ENCODE measurements at places on chromosomes 5 and 9.

GRCh38 chr5:36529142-36529541 lies 77.3 kb upstream of the SLC1A3 start:
- no peak for DNase-seq

GRCh38 chr5:53913941-53914340 lies 353.5 kb downstream of the NDUFS4 start:
- DNase-seq, result no peak

- DNase-seq, result no peak
Measured at GRCh38 chr9:114968671-114969070, 38.3 kb upstream of the TNFSF8 start.

DNA sequence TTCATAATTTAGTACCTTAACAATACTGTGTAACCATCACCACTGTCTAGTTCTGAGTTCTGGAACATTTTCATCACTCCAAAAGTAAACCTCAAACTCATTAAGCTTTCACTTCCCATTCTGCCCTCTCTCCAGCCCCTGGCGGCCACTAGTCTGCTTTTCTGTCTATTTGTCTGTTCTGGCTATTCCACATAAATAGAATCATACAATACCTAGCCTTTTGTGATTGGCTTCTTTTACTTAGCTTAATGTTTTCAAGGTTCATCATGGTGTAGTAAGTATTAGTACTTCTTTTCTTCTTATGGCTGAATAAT lies 138.7 kb downstream of the RAPGEF6 start:
- DNase-seq, result no peak

DNA sequence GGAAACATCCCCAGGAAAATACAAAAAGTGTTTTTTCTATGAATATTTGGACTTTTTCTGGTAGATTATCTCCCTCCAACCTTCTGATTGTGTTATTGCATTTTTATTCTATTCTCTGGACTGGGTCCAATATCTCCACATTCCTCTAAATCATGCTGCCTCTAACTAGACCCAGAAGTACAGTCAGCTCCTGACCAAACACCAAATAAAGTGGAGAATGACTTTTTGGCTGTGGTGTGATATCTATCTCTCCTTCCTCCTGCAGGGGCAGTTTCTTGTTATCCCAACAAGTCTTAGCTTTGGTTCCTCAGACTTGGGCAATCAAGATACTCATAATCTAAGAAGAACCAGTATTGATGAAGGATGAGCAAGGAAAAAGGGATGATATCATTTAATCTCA lies 3.2 kb upstream of the RAI14 start:
- no peak for DNase-seq

DNA sequence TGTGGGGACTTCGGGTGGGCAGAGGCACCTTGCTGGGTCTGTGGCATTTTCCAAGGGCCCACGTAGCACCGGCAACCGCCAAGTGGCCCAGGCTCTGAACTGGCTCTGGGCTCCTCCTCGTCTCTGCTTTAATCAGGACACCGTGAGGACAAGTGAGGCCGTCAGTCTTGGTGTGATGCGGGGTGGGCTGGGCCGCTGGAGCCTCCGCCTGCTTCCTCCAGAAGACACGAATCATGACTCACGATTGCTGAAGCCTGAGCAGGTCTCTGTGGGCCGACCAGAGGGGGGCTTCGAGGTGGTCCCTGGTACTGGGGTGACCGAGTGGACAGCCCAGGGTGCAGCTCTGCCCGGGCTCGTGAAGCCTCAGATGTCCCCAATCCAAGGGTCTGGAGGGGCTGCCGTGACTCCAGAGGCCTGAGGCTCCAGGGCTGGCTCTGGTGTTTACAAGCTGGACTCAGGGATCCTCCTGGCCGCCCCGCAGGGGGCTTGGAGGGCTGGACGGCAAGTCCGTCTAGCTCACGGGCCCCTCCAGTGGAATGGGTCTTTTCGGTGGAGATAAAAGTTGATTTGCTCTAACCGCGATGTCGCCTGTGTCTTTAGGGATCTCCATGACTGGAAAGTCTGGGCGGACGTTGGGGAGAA lies 5.8 kb downstream of the DPP7 start:
- no peak for DNase-seq

DNA sequence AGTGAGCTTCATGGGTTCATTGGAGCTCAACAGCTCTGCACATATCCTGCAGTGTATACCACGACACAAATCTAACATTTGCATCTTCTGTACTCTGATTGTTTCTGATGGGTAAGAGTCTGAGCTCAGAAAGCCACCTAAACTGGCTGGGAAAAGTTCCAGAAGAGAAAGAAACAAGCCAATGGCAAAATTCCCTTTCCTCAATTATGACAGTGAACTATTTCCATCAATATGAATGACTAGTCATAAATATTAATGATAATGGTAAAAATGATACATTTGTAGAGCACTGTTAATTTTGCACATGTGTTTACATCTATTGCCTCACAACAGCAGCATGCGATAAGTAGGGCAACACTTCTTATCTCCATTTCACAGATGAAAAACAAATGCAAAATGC lies 1101.6 kb upstream of the DMAC1 start:
- no peak for DNase-seq

DNA sequence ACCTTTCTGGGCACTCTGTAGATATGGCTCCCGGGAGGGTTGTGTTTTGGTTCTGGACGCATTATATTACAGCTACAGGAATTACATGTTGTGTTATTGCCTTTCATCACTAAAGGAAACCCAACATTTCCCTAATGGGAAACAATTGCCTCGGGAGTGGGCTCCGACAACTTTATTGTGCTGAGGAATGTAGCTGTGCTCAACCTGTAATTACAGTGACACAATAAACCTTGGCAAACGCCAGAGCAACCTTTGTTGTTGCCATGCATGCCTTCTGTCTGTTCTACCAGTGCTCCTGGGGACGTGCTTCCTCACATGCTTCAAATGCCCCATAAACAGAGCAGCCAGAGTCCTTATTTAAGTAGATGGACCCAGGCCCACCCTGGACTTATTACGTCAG lies 182.4 kb downstream of the DIRAS2 start:
- DNase-seq, result no peak

- no peak for DNase-seq
Measured at GRCh38 chr5:67214707-67215447, 18.3 kb upstream of the CD180 start.

DNA sequence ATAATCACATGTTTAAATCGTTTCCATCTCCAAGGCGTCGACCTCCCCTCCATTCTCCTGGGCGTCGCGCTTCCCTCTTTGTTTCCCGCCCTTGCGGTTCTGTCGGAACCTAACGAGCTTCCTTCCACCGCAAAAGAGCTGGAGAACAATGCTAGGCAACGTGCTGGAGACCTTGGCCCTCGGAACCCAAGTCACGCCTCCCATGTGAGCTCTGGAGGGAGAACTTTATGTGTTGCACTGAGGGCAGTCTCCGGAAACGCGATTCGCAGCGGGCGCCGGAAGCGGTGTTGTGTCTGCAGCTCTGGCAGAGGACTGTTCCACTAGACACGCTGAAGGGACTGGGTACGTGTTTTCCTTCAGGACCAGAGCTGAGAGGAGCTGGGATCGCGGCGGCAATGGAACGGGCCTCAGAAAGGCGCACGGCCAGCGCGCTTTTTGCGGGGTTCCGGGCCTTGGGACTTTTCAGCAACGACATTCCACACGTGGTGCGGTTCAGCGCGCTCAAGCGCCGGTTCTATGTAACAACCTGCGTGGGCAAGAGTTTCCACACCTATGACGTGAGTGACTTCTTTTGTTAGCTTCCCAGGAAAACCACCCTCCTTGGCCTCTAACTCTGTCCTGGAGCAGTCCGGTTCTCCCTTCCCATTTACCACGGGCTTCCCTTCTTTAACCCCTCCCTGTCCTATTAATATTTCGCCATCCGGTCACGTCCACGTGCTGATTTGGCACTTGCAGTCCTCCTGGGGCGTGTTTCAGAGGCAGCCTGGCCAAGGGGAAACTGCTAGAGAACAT lies at the start of gene WDR36:
Gene WDR36 (plus strand): TSS at position 287 of the 792 bp plus-strand sequence. CDS start 109 bp downstream, at position 396.
- DNase-seq, result peak; percentile 90

DNA sequence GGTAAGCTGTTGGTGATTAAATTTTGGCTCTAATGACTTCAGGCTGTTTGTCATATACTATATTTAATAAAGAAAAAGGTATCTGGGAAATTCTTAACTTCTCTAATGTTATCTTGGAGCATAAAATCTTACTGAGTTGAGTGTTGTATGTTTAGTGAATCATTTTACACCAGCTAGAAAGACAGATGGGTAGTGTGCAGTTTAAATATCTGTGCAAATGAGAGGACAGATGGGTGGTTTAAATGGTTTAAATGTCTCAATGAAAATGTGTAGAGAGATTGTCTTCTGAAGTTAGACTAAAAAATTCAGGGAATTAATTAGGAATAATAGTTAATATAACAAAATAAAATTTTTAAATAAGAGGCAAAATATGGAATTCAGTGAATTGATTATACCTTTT lies 114.5 kb downstream of the FER start:
- no peak for DNase-seq

- DNase-seq, result no peak
Measured at GRCh38 chr5:39040875-39041274, 33.3 kb downstream of the RICTOR start.

DNA sequence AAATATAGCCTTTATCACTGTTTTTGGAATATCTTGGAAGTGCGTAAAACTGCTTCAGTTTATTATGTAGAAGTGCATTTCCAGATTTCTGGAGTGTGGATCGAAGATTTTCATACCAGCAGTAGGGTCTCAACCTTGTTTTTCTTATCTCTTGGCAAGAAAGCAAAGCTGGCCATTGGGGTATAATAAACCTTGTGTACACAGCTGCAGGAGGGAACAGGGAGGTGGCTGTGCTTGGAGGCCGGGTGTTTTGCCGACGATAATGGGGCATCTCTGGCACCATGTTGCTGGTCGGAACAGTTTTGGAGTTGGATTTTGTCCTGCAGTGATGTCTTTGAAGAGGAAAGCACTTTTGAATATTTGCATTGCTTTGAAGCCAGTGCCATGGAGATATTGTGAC lies 308.8 kb upstream of the DMRT1 start:
- no peak for DNase-seq
